ENCODE measurements at places on chromosomes 12 and 14.
A peak's percentile ranks its signal among the peaks of the same experiment; 100 is the strongest.

- no peak for DNase-seq
Measured at GRCh38 chr12:15904378-15904920, 6.7 kb upstream of the DERA start.

- no peak for DNase-seq
Measured at GRCh38 chr14:103436533-103436932, 51.3 kb downstream of the MARK3 start.

- DNase-seq: no peak
Measured at GRCh38 chr12:16515666-16516065, 90.3 kb downstream of the LMO3 start.

GRCh38 chr14:52692248-52692962 is 3.0 kb downstream of the ERO1A start:
- DNase-seq: no peak

DNA sequence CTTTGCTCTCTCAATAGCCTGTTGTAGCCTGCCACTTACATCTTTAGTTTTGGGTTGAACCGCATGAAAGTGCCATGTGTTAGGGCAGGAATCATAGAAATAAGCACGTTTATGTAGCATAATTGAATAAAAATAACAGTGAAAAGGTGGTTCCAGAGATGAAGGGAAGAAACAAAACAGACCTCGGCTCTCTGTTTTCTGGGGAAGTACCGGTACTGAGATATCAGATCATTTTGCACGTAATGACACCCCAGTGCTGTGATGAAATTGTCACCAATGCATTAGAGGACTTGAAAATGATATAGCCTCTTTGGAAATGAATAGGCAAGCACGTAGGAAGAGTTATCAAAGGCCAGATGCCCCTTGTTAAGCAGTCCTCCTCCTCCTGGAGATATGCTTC is 42.5 kb upstream of the DLK1 start:
- no peak for DNase-seq

DNA sequence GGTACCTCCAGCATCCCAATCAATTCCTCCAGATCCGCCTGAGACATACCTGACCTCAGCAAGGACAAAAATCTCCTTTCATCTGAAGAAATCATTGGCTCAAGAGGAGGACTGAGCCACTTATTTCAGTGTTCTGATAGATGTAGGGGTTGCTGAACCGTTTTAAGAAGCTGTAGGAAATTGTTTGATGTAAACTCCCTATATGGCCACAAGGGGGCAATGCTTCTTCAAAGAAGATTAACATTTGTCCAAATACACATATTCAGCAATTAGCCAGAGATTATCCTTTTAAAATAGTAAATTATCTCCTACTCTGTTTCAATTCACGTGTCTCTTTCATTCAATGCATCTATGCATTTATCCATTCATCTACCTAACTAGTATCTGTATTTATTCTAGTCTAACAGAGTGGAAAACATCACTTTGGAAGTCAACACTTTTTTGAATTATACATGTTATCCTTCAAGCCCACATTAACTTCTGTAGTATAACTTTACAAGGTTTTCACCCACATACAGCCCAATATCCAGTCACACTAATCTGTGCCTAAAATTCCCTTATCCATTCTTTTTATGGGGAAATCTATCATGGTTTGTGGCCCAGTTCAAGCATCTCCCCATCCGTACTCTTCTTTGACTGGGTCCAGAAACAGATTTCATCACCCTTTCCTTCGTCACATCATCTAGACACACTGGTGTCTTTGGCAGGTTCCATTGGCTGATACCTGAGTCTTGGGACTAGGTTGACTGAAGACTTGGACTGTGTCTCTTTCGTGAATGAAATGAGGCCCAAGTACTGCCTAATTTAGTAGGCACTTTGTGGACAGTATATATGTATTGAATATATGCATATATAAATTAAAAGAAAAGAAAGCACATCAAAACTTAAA is 411.0 kb upstream of the OR4E1 start:
- peak; percentile 57 for DNase-seq

- DNase-seq: no peak
Measured at GRCh38 chr14:53190938-53191337, 37.8 kb upstream of the DDHD1 start.

GRCh38 chr12:1297206-1297605 is 297.2 kb downstream of the FBXL14 start:
- DNase-seq: no peak

GRCh38 chr14:105430042-105430441 is 10.4 kb downstream of the MTA1 start:
- DNase-seq: no peak

DNA sequence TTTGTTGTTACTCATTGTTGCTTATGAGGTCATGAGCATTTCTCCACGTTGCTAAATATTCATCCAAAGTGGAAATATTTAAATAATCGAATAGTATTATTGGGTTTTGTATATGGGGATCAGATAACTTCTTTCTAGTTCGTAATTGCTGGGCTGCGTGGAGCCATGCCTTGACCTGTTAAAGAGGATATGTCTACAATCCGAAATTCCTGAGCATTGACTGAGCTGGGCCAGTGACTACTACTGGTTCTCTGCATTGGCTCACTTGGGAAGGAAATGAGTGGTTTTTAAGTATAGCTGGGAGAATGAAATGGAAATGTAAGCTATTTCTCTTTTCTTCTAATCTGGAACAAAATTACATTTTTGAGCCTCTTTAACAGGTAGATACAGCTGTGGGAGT is 163.2 kb downstream of the RPL10L start:
- DNase-seq: no peak

DNA sequence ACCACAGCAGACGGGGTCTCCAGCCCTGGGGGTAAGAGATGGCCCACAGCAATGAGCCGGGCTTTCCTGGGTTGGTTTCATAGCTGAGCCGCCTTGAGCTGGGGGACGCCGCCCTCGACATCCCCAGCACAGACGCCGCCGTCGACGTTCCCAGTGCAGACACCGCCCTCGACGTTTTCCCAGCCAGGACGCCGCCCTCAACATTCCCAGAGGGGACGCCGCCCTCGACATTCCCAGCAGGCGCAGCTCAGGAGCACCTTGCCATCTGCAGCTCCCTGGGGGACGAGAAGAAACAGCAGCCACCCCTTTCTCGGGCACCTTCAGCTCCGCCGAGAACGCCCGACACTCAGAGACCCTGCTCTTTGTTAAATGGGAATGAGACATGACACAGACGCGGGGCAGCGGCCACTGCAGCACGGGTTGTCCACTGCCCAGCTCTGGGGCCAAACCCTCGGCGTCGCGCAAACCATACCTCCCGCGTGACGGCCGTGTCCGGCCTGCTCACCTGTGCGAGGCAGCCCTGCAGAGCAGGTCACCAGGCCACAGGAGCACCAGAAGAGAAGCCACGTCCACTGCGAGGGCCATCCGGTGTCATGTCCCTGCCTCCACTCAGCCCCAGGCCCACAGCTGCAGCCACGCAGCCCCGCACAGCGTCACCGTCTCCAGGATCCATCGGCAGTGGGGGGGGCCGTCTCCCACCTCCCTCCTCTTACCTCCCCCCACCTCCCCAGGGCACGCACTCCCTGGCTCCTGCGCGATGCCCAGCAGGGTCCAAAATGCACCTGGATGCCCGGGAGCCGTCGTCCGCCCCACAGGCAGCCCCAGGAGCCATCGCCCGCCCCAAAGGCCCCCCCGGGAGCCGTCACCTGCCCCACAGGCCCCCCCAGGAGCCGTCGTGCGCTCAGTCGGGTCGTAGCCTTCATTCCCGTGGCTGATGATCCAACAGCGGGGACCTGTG is 77.4 kb upstream of the GALNT9 start:
- DNase-seq: no peak

DNA sequence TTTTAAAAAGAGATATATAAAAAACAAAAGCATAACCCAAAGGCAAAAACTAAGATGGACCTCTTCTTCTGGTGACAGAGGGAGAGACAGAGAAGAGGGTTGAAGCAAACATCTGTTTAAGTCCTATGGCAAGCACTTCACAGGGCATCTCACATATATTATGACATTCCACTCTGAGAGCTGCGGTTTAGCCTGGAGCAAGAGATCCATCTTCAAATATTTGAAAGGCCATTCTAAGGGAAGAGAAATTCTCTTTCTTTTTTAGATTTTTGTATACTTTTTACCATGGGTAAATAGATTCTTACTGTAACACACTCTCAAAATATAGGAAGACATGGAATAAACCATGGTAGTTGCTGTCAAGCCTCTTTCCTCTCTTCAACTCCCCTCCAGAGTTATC is 204.1 kb downstream of the GXYLT1 start:
- no peak for DNase-seq

GRCh38 chr12:39341179-39341578 is 101.7 kb downstream of the KIF21A start:
- no peak for DNase-seq

DNA sequence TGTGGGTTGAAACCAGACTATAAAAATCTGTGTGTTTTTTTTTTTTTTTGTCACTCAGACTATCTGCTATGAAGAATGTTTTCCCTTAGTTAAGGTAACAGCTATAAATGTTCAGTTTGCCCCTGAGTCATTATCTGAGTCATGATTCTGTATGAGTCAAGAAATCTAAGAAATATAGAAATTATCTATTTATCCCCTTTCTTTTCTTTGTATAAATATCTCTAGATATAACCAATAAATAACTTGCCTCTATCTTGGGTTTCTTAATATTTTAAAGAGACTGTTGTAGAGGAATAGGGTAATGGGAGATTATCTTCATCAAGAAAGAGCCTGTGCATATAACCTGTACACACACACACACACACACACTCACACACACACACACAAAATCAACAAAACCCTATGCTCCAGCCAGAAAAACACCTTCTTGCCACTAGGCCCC is 161.7 kb upstream of the EEA1 start:
- no peak for DNase-seq

DNA sequence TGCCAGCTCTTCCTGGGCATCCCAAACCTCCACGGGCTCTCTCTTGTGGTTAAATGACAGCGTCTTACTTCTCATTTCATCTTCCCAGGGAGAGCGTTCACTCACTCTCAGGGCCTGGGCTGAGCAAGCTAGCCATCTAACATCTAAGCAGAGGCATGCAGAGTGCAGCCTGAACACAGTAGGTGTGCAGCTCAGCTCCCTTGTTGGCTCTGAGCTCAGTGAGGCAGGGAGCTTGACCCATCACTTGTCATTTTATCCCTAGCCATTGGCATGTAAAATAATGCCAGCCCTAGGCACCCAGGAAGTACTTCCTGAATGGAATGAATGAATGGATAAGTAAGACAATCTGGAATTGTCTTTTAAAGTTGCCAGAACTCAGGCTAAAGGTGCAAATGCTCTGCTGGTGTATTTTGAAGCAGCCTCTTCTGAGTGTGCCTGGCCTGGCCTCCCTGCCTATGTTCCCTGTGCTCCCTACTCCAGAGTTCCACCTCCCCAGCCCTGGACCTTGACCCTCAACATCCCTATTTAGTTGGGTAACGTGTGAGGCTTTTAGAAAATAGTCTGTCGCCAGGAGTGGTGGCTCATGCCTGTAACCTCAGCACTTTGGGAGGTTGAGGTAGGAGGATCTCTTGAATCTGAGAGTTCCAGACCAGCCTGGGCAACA is 9.5 kb upstream of the MEG3 start:
- DNase-seq: no peak

GRCh38 chr14:35341751-35342488 is 49.7 kb downstream of the PSMA6 start:
- peak; percentile 95 for DNase-seq

GRCh38 chr12:125651625-125652024 is 586.4 kb downstream of the AACS start:
- DNase-seq: no peak

- no peak for DNase-seq
Measured at GRCh38 chr12:39224971-39225370, 217.9 kb downstream of the KIF21A start.

DNA sequence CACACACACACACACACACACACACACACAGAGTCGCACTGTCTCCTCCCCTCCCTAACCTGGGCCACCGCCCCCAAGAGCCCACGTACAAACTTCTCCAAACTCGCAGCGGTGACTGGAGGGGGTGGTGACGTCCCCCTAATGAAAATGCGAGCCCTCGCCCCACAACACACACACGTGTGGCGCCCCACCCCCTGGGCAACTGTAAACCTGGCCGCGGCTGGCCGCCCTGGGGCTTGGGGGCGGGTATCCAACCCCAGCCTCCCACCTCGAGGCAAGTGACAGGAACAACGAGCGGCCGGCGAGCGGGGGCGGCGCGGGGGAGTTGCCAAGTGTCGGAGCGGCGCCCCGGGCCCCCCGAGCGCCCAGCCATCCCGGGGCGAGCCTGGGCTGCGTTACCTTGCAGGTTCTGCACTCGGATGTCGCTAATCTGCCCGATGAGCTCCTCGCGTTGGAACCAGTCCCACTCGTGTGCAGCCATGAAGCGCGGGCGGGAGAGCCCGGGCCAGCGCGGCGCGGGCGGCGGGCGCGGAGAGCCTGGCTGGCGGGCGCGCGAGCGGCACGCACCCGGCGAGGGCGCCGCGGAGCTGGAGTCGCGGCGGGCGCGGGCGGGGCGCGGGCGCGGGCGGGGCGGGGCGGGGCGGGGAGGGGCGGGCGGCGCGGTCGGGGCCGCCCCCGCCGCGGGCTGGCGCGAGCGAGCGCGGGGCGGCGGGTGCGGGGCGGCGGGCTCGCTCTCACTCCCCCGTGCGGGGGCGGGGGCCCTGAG is at the start of gene CLMN:
Gene CLMN (minus strand): TSS at position 597 of the 766 bp plus-strand sequence. CDS start 116 bp downstream, at position 481.
- DNase-seq: peak; percentile 48

DNA sequence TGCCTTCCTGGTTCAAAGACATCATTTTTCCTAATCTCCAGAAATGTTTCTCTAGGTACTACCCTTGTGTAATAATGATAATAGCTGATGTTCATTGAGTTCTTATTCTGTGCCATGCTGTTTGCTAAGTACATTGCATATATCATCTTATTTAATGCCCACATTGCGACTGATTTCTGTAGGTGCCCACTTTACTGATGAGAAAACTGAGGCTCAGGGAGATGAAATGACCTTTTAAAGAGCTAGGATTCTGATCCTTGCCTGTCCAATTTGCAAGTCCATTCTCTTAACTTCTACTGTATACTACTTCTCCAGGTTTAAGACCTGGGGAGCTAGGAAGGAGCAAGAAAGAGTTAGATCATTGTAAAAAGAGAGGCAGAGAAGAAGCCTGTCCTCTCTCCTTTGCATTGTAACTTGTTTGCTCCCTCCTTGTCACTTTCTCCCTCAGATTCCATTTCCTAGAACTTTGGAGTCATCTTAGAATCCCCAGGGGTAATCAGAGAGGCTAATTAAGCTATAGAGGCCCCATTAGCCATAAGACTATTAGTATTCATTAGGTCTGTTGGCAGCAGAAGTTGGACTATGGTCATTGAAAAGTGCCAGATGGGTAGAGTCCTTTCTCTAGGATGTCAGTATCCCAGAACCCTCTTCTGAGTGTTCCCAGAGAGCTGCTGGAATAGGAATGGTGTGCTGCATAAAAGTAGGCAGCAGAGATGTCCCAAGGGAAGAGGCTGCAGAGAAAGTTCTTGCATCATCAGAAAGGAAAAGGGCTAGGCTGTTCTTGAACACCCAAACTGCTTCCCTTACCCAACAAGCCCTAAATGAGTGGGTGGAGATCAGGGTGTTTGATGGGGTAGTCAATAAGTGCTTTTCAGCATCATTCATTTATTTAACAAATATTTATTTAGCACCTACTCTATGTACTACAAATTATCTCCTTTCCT is 3.1 kb downstream of the DGKA start:
- DNase-seq: no peak

- DNase-seq: no peak
Measured at GRCh38 chr14:55188686-55189295, 2.6 kb downstream of the DLGAP5 start.

GRCh38 chr12:108745641-108746040 is 14.3 kb upstream of the CORO1C start:
- DNase-seq: no peak
